Pancreas (tissue), 10 donors: ENCODE measurements at places on chromosomes 2 and 18. TPM values are rescaled to one million over a fixed set of nuclear protein-coding genes. Genes with fewer than 3 reads are reported as not detected.
A peak's percentile ranks its signal among the peaks of the same experiment; 100 is the strongest.

The QPCT gene
- total RNA-seq = 1.5 TPM

The DTYMK gene
- total RNA-seq = 9.4 TPM

The SETBP1 gene
- total RNA-seq = 16.6 TPM

The TXNDC2 gene
- not detected for total RNA-seq

- DNase-seq = no peak
Observed at GRCh38 chr2:241857041-241857541, 1.6 kb downstream of the PDCD1 start.

- DNase-seq = no peak
Observed at GRCh38 chr2:100955226-100955625, 46.9 kb upstream of the RPL31 start.

- no peak for DNase-seq
Observed at GRCh38 chr2:107729440-107729839, 97.3 kb upstream of the RGPD4 start.

The FZD7 gene
- total RNA-seq = 0.60 TPM

GRCh38 chr2:239159476-239159911 lies 241.3 kb downstream of the HDAC4 start:
- peak; percentile 12 for DNase-seq

DNA sequence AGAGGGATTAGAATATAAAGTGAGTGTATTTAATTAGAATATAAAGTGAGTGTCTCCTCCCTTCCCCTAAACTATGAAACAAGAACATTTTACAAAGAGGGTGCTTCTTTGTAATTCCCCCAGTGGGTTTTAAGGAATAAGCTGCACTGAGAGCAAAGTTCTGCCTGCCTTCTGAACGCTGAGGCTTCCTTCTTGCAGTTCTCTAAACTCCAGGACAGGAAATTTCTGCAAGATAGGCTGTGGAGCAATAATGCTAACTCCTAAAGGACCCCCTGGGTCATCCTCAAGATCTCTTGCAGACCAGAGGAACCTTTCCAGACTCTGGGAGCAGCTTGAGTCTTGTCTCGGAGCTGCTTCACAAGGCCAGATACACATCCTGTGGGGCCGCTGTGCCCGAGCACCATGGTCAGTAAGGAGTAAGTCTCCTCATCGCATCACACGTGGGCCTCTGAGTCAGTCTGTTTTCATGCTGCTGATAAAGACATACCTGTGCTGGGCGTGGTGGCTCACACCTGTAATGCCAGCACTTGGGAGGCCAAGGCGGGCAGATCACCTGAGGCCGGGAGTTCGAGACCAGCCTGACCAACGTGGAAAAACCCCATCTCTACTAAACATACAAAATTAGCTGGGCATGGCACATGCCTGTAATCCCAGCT lies 87.5 kb upstream of the KCNE4 start:
- no peak for DNase-seq

DNA sequence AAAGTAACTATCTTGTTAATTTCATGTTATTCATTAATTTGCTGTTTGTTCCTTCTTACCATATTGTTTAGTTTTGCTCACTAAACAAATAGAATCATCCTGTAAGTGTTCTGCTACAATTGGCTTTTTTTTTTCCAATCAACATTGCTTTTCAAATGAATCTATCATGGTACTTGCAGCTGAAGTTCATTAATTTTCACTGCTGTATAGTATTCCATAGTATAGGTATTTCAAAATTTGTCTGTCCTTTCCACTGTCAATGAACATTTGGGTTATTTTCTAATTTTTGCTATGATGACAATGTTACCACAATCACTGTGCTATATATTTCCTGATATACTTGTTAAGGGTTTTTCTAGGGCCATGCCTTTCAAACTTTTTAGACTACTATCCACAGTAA lies 89.0 kb upstream of the LYPD1 start:
- DNase-seq = no peak

- no peak for DNase-seq
Observed at GRCh38 chr2:230827774-230828271, 36.9 kb upstream of the ITM2C start.

DNA sequence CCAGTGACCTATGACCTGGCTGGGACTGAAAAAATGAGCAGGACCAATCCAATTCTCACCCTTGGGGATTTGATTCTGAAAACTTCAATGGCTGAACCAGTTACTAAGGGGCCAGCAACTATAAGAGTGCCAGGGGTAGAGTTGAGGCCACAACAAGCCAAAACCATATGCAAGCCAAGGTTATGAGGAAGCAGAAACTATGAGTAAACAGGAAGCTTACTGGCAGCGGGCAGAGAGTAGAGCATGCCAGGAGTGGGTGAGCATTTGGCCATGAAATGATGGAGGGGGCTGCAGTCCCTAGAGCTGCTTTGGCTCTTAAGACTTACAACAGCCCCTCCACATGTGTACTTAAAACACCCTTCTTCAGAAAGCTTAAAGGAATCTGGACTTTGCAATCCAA lies 82.4 kb downstream of the RBMS1 start:
- no peak for DNase-seq

DNA sequence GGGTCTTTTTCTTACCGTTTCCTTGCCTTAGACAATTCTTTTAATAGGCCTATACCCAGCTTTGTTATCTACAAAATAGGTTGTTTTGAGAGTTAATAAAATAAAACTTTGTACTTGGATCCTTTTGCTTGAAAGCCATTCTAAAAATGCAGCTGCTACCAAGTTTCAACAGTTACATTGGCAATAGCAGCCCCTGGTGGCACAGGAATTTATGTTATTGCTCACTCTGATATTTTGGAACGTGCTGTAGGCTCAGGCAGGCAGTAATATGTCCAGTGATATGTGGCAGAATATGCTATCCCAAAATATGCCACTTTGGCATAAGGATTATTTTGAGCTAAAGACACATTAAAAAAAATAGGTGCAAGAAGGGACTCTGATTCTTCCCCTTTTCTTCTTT lies 6.7 kb upstream of the COMMD1 start:
- no peak for DNase-seq

GRCh38 chr2:147057892-147058490 lies 786.8 kb upstream of the ACVR2A start:
- no peak for DNase-seq

DNA sequence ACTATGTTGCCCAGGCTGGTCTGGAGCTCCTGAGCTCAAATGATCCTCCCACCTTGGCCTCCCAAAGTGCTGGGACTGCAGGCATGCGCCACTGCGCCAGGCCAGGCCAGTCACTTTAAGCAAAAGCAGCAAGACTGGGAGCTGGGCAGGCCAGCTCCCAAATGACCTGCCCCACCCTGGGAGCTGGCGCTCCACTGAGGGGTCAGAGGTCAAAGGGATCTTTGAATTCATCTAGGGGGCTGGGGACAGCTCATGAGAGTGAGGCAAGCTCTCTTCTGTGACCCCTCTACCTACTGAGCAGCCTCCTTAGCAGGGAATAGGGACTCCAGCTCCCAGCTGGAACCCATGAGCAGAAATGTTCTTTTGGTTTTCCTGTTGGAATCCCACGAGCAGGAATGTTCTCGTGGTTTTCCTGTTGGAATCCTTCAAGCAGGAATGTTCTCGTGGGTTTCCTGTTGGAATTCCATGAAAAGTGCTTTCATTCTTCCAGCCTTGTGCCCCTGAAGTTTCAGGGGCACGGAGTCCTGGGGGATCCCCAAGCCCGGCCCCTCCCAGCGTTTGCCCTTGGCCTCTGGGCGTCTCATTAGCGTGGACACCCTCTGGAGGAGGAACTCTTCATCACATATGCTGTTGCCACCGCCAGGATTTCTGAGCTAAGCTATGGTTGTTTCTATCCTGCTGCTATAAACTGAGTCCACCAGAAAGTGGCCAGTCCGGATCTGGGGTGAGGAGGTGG lies 162.0 kb upstream of the HAAO start:
- no peak for DNase-seq

GRCh38 chr2:11936761-11937160 lies 190.3 kb downstream of the LPIN1 start:
- DNase-seq = no peak

GRCh38 chr18:12012697-12013096 lies 31.4 kb downstream of the IMPA2 start:
- no peak for DNase-seq

DNA sequence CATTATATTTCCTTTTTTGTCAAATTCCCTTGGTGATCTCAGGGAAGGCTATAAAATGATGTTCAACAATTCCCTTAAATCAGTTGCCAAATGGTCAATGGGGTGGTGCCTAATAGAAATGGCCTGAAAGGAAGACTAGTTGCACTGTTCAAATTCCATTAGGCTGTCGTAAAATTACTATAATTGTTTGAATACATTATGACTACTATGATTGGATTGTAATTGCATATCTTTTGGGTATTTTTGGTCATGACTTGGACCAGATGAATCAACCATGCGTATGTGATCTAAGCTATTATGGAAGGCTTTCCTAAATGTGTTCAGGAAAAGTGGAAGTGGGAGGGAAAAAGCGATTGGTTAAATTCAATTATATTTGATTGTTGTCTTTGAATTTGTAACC lies 41.3 kb upstream of the KCNE4 start:
- DNase-seq = no peak

The UCN gene
- 0.85 TPM for total RNA-seq

DNA sequence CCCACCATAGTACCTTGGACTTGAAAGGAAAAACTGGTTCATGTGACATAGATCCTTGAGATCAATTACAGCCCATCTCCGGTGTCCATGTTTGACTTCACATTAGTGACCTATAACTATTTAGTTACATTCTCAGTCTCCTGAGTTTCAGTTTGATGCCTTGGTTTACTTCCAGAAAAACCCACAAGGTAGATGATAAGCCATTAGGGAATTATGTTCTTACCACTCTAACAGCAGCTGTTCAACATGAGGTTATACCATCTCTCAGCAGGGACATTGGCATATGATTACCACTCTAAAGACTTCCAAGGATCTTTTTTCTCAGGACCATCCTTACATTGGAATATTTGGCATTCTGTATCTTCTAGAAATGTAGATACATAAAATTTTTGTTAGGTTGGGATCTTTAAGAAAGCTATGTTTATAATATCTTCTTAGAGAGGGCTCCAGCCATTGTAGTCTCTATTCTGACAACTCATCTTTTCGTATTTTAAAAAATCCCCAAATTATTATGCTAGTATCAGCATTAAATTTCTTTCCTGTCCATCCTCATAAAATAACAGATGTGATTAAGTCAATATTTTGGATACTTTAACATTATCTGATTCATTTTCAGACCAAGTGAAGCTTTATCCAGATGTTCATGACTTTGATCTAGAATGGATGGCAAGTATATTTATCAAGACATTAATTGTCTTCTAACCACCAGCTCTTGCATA lies 258.9 kb downstream of the RDH14 start:
- no peak for DNase-seq

GRCh38 chr2:169072163-169072925 lies 3.0 kb downstream of the DHRS9 start:
- DNase-seq = no peak

The DCDC2C gene
- not detected for total RNA-seq

DNA sequence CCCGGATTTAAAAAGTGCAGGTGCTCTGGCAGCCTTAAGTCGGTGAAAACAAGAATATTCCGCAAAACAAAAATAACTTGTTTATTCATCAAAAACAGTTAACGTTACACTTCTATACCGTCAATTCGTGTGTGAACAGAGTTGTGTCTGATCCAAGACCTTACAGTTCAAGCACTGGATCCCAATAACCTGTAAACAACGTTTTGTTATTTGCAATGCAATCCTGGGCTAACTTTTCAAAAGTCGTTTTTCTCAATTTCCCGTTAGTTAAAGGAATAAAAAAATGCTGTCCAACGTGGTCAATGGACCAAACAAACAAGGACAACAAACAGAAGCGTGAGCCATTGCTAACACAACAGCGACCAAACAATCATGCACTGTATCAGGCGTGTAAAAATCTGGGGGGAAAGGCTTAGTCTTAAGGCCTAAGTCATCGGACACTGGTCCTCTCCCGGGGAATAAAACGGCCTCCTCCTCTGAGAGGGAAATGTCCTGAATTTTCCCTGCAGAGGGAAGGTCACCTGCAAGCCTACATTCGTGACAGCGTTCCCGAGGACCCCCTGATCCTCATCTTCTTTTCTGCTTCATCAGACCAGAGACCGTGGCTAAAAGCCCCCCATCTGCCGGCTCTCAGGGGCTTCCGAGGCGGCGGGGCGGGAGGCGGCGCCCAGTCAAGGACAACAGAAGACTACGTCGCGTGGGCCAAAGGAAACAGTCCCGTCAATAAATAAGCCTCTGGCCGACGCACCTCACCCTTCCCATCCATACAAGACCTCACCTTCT lies 490 bp downstream of the NDUFS1 start:
- no peak for DNase-seq

- no peak for DNase-seq
Observed at GRCh38 chr2:142041996-142042395, 88.8 kb downstream of the LRP1B start.

DNA sequence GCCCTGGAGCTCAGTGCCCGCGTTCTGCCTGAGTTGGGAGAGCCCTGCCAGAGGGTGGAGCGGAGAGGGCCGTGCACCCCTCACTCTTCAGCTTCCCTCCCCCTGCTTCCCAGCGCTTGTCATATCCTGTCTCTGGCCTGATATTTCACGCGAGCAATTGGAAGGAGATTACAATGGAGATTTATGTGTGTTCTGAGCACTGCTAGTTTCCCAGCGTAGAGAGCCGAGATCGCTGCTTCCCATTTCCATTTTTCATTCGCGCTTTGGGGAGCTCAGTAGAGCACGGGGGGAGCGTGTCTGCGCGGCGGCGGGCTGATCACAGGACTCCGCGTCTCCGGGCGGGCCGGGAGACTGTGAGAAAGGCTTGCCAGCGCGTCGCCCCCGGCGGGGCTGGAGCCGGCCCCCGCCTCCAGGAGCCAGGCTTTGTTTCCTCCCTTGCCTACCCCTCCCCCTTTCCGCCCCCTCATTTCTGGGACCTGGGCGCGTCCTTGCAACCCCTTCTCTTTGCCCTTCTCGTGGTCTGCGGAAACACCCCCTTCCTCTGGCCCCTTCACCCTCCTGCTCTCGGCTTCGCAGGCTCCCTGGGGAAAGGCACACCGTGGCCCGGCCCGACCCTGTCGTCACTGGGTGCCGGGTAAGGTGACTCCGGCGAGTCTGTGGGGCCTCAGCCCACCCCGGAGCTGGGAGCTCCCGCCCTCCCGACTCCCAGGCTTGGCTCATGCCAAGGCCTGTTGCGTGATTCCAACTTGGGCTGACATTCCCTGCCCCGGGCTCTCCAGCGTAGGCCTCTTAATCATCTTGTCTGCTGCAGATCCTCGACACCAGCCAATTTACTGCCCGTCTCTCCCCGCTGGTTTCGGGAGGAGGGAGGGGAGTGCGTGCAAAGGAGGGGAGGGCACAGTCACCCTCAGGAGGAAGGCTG lies 5.8 kb downstream of the DLX2 start:
- no peak for DNase-seq

- no peak for DNase-seq
Observed at GRCh38 chr2:15262792-15263191, 298.3 kb downstream of the NBAS start.

The PLEK gene
- total RNA-seq = 0.75 TPM

DNA sequence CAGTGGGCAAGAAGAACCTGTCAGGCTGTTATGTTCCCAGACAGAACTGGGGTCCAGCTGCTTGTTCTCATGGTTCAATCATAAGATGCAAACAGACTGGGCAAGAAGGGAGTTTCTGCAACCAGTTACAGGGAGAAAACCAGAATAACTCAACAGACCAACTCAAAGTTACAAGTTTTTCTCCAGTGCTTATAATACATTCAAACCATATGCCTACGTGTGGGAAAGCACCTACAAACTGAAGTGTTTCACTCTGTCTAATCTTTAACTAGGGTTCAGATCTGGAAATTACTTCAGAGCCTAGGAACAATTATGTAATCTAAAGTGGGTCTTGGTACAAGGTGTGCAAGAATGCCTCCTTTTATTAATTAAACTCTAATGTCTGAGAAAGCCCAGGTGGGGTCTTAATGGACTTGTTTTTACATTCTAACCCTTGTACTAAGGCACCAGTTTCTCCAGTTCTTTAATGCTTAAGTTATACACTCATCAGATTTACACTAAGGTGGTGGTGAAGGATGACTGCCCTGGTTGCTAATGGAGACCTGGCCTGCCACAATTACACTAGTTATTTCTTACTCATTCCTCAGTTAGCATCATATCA lies 951.9 kb downstream of the TSN start:
- no peak for DNase-seq
